ENCODE measurements at places on chromosomes 1 and 21.

GRCh38 chr1:55192093-55192492, 23.1 kb downstream of the USP24 start:
- DNase-seq, result no peak

DNA sequence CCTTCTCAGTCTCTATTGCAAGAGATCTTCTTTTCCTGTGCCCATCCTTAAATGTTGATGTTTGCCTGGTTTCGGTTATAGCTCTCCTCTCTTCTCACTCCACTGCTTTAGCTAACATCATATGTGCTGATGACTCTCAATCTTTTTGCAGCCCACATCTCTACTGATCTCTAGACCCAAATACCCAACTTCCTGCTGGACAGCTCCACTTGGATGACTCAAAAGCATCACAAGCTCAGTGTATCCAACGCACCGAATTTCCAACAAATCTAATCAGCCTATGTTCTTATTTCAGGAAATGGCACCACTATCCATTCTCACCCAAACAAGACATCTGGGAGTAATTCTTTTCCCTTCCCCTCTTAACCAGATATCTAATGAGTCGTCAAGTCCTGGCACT, 79.1 kb upstream of the ARTN start:
- DNase-seq, result no peak

DNA sequence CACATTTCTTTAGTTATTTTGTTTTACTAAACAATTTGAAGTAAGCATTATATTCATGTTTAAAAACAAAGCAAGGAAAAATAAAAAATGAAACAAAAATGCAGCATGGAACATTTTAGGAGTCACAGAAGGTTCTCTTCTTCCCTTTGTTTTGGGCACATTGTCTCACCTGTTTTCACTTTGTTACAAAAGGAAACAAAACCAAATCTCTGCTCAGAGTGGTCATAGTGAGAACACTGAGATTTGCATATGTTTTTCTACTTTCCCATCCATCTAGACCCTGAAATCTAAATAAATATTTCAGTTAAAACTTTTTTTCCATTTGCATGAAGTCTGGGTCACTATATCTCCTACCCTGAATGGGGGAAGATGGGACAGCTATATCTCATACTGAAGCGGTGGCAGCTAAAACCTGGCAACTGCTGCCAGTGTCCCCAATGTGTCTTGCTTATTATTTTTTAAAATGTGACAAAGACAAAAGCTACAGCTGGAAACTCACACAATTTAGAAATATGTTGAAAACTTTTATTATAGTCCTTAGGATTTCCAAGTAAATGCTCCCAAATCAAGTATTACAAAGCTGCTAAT, 3.5 kb downstream of the EXOC8 start:
- peak; percentile 53 for DNase-seq

DNA sequence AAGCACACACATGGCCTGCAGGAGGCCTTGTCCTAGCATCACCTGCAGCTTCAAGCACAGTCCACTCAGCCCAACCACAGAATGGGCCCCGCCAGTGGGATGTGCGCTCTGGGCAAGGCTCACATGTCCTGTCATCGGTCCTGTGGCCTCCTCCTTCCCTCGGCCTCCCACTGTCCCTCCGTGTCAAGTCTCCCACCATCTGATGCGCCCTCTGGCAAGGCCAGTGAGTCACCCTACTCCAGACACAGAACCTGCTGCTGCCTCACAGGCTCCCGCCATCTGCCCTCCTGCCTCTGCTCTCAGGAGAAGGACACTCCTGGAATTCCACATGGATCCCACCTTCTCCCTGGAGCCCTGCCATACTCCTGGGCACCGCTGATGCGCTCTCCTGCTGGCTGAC, 14.2 kb downstream of the KCNAB2 start:
- no peak for DNase-seq

- DNase-seq, result no peak
These were observed 177.3 kb upstream of the CAMK1G start for GRCh38 chr1:209406168-209406567.

DNA sequence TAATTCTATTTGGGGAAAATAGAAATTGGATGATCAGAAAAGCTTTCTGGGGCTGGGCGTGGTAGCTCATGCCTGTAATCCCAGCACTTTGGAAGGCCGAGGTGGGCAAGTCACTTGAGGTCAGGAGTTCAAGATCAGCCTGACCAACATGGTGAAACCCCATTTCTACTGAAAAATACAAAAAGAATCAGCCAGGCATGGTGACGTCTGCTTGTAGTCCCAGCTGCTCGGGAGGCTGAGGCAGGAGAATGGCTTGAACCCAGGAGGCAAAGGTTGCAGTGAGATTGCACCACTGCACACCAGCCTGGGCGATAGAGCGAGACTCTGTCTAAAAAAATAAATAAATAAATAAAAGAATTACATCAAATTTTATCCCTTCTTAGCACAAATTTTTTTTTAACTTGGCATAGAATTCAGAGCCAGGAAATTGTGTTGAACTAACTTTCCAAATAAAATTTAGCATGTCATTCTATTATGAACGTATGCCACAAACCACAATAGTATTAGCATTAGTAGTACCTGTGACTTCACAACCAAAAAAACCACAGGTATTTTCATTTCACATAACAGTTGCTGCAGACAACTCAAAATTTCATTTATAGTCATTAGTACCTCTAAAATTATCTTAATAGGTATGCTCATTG, 4.5 kb upstream of the ANKRD13C start:
- peak; percentile 47 for DNase-seq

Data from GM12865 (cell line).